Activated gamma-delta T cell treated with anti-CD3 and anti-CD28 coated beads, Interleukin-2, amount 50 U/mL, for 16 hours (primary cell): ENCODE measurements at places on chromosomes 12 and 14.

DNA sequence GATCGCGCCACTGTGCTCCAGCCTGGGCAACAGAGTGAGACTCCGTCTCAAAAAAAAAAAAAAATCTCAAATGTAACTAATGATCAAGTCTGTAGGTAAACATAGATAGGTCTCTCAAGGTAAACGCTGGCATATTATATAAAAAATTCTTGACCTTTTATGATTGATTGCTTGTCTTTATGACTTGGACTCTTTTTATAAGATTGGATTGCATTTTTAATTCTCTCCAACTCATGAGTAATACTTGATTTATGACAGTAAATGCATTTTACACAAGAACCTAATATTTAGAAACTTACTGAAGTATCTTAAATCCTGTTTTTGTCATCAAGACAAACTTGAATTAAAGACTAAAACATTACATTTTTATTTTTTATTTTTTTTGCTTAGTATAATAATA is 16.1 kb downstream of the ARF6 start:
- no peak for DNase-seq

- no peak for DNase-seq
Observed at GRCh38 chr14:85342858-85343607, 186.9 kb upstream of the FLRT2 start.

- no peak for DNase-seq
Observed at GRCh38 chr14:67766035-67766680, 50.2 kb downstream of the ZFYVE26 start.

DNA sequence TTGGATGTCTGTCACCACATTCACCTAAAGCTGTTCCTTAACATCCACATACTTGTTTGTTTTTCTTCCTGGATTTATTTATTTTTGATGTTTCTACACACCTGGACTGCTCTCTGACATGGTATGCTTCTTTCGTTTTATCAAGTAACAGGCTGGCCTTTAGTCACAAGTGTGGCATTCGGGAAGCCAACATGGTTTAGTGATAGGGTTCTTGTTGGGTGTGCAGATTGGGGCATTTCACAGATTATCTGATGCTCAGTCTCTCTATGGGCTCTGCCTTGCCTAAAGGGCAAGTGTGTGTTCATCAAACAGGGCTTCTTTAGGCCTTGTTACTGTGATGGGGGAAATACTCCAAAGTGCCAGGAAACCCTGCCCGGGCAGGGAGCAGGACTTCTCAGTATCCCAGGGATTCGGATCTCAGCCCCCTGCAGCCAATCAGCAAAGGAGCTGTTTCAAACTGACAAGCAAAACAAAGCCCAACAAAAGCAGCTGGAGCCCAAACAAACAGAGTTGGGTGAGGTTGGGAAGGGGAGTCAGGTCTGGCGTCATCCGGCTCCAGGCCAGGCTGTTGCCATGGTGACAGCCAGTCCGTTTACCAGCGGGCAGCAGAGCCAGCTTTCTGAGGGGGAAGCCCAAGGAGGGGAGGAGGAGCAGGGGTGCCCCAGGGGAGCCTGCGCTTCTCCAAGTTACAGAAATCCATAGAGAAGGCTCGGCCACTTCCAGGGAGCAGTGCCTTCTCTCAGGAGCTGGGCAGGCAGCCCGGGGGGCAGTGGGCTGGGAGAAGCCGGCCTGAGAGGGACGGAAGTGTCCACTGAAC is 31.9 kb downstream of the FOS start:
- DNase-seq = no peak

DNA sequence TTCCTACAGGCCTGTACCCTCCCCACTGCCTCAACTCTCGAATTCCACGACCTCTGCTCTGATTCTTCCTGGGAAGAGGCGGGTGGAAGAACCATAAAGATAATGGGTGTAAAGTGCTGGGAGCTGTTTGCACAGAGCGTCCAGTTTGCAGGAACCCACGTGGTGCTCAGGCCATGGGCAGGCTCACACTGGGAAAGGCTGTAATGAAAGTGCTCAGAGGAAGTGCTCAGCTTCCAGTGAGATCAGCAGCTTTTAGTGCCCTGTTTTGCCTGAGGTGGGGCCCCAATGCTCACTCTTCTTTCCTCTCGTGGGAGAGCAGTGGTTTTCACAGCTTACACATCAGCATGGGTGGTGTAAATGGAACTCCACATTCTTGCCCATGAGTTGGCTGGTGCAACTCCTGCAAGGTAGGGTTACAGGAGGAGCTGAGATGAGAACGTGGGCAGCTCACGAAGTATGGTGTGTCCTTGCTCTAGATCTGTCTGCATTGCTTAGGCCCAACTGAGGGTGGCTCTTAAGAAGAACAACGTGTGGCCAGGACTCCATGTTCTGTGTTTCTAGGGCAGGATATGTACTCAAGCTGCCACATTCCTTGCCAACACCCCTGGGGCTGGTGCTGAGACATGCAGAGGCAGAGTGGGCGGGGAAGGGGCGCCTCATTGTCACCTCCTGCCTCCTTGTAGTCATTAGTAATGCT is 2.9 kb downstream of the TMEM63C start:
- DNase-seq = no peak

DNA sequence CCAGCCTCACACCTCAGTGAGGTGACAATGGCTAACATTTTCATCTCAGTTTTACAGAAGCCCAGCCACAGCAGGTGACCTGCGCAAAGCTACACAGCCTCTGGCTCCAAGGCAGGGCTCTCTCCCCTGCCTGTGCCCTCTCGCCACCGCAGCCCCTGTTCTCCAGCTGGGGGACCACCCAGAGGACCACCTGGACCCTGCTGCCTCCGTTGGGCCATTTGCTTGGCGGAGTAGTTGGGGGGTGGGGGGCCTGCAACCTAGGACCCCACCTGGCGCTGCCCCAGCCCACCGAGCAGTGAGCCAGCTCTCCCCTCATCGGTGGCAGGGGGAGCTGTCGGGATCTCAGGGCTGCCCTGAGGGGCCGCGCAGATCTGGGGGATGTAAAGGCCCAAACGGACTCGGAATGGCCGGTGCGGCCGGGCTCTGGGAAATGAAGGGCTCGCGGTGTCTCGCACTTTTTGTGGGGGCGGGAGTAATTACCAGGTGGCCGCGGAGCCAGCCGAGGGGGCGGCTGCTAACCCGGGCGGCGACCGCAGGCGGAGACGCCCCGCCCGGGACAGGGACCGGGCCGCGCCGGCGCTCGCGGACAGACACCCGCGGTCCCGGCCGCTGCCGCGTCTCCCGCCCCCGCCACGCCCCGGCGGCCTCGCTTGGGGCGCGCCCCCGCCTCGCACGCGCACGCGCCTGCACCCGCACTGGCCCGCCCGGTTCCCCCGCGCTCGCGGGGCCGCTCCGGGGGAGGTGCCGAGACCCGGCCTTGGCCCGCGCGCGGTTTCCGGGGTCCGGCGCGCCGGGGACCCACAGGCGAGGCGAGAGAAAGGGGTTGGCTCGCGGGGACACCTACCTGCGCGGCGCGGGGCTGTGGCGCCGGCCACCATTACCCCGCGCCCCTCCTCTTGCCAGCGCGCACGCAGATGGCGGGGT is 8.6 kb upstream of the GPR68 start:
- DNase-seq = no peak

- no peak for DNase-seq
Observed at GRCh38 chr14:62914025-62914424, 131.2 kb downstream of the KCNH5 start.

GRCh38 chr14:25237845-25238244 is 187.9 kb upstream of the STXBP6 start:
- DNase-seq = no peak

DNA sequence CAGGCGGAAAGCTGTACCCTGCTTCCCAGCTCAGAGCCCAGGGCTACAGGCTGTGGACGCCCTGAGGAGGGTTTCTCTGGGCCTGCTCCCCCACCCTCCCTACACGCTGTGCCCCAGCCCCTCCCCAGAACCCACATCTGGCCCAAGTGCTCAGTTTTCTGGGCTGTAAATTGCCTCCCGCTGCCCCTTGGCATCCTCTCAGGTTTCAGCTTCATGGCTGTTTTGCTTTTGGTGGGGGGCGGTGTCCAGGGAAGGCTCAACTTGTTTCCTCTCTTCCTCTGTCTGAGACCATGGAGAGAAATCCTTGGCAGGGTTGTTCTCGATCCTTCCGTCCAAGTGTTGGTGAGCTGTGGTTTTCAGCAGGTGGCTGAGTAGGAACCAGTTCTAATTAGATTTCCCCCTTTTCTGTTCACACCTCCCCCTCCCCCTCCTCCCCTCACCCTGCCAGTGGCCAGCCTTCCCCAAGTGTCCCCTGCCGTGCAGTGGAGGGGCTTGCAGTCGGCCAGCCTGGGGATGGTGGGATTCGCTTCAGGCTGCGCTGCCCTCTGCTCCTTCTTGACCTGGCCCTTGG is 61.8 kb downstream of the TSPAN9 start:
- DNase-seq = no peak

DNA sequence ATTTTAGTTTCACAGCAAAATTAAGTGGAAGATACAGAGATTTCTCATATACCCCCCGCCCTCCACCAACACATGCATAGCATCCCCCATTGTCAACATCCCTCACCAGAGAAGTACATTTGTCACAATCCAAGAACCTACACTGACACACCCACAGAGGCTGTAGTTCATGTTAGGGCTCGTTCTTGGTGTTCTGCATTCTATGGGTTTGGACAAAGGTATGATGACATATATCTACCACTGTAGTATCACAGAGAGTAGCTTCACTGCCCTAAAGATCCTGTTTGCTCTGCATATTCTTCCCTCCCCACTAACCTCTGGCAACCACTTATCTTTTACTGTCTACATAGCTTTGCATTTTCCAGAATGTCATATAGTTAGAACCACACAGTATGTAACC is 444.6 kb upstream of the DCN start:
- no peak for DNase-seq

- no peak for DNase-seq
Observed at GRCh38 chr14:96095581-96096476, 56.7 kb downstream of the C14orf132 start.
